ENCODE measurements at places on chromosomes 1 and 21.

DNA sequence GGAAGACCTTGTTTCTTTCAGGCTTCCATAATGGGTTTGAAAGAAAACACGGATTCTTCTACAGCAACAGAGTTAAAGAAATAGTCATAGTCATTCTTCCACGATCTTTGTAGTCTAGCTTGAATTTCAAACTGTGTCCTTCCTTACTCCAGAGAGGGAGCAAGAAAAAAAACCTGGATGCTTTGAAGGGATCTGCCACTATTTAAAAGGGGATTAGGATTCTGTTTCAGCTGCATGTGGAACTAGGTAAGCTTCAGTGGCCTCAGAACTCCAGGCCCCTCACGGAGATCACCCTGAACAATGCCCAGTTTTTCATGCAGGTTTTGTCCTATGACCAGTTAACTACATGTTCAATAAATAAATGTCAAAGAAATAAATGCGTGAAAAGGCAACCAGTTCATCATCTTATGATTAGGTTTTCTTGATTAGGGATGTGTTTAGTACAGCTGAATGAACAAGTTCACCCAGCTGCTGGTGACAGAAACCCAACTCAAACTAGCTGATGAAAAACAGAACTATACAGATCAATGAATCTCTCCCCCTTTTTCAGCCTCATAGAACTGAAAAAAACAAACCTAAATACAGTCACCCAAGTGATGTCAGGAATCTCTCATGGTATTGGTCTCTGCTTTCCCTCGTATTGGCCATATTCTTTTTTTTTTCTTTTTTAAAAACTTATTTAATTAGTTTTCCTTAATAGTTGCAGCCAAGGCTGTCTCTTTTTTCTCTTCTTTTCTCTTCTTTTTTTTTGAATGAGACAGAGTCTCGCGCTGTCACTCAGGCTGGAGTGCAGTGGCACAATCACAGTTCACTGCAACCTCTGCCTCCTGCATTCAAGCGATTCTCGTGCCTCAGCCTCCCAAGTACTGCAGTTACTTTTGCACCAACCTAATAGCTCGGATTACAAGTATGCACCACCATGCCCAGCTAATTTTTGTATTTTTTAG, 14.6 kb upstream of the MPZL1 start:
- no peak for DNase-seq

DNA sequence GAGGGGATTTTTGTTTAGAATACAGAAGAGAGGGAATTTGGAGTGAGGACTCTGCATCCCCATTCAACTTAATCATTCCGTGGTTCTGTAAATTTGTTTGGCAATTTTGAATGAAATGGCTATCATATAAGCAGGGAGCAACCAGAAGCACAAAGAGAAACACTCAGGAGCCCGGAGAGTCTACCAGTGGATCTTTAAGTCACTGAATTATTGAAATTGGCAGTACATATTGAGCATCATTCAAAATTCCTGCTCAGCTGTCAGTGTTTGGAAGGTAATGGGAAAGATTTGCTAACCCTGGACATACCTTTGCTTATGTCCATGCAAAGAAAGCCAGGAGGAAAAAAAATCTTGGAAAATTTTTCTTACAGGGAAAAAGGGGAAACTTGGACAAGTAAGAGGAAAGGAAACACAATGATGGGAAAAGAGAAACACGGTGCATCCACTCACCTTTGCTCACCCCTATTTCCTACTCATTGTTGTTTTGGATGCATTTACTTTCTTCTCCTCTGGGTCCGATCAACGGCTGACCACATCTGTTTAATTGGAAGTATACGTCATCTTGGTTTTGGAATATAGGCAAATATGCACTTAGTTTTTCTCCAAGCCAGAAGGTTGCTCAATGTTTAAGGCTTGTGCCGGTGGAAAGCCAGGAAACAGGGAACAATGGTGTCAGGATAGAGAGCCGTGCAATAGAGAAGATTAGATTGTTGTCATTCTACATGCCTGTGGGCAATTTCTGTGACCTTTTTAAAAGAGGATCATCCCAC, 243.0 kb upstream of the LYPLAL1 start:
- DNase-seq: no peak

DNA sequence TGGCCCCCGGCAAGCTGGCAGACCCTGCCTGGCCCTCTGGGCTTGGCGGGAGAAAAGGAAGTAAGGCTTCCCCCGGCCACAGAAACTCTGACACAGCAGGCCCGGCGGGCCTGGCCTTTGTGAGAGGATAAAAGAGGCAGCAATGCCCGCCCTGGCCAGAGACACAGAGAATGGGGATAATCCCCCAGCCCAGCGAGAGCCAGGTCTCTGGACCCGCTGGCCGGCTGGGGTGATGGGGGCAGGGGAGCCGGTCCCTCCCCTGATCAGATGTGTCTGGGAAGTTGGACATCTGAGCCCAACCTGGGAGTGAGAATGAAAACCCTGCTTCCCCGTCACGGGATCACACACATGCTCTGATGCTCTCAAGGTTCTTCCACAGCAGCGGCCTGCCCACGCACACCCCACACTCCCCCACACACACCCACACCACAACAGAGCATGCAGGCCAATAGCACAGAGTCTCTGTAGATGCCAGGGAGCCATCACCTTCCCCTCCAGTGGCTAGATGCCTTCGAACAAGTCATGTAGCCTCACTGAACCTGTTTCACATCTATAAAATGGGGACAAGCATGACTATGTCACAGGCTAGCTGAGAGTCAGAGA, 4.2 kb downstream of the RSPO1 start:
- DNase-seq: no peak

DNA sequence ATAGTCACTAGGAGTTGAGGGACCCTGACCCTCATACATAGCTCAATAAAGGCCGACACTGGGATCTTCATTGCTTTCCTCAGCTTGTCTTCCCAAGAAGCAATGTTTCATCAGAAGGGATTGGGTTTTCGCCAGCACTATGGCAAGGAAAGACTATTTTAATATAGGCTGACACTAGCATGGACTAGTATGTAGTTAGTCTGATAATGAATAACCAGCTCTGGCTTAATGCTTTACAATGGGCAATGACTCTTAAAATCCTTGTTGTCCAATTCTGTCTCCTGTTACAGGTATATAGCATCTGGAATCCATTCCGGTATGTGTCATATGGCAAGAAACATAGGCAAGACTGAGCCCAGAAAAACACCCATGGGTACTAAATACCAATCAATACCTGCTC, 15.3 kb upstream of the SYT2 start:
- DNase-seq: no peak

All from stimulated activated CD8-positive, alpha-beta memory T cell treated with anti-CD3 and anti-CD28 coated beads, Interleukin-15, amount 100 ng/mL, for 1 hour (primary cell).